Kidney (tissue), 22 donors: ENCODE measurements at places on chromosomes 11 and 22. TPM values are rescaled to one million over a fixed set of nuclear protein-coding genes. Genes with fewer than 3 reads are reported as not detected.

The YWHAH gene
- 82.0 TPM for polyA plus RNA-seq

- DNase-seq: no peak
Observed at GRCh38 chr22:37111156-37111717, 1.7 kb upstream of the TMPRSS6 start.

The ASCL2 gene
- polyA plus RNA-seq: 1.2 TPM

DNA sequence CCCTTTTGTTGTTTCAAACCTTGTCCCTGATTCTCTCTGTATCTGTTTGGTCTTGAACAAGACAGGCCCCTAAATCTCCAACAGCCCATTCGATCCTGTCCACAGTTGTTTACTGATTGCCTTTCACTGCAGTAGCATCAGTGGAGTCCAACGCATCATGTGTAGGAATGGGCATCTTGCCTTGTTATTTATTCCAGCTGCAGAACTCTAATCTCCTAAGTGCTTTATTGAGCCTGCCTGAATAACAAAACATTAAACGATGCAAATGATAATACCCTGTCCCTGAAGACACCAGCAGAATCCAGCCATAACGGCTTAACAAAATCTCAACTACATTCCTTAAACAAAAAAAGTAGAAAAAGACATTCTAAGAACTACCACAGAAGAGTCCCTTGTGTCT, 50.1 kb downstream of the SLC35F2 start:
- DNase-seq: no peak

The ACRV1 gene
- polyA plus RNA-seq: not detected

DNA sequence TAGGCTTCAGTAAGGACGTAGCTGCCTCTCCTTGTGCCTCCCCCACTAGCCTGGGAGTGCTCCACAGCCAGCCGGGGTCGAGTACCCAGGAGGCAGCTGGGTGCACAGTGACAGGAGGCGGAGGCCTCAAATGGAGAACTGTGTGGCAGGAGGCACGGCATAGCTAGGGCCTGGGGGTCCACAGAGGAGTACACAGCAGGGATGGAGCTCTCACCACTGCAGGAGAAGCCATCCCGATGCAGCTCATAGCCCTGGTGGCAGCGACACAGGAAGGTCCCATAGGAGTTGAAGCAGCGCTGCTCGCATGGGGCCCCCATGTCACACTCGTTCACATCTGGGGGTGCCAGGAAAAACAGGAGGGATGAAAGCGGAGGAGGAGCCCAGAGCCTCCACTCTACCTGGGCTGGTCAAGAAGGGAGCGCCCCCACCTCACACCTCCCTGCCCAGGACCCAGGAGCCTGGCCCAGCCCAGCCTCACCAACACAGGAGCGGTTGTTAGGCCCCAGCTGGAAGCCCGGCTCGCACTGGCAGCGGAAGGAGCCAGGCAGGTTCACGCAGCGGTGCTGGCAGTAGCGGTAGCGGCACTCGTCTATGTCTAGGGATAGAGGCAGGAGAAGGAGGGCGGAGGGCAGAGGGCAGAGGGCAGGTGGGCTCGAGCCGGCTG, 2.8 kb downstream of the EFEMP2 start:
- no peak for DNase-seq

The ASRGL1 gene
- 85.6 TPM for polyA plus RNA-seq

- peak; percentile 91 for DNase-seq
Observed at GRCh38 chr22:43388420-43388851, 23.4 kb upstream of the MPPED1 start.

GRCh38 chr22:39408173-39408572, 8.6 kb downstream of the TAB1 start:
- no peak for DNase-seq

The VSIG10L2 gene
- polyA plus RNA-seq: not detected

DNA sequence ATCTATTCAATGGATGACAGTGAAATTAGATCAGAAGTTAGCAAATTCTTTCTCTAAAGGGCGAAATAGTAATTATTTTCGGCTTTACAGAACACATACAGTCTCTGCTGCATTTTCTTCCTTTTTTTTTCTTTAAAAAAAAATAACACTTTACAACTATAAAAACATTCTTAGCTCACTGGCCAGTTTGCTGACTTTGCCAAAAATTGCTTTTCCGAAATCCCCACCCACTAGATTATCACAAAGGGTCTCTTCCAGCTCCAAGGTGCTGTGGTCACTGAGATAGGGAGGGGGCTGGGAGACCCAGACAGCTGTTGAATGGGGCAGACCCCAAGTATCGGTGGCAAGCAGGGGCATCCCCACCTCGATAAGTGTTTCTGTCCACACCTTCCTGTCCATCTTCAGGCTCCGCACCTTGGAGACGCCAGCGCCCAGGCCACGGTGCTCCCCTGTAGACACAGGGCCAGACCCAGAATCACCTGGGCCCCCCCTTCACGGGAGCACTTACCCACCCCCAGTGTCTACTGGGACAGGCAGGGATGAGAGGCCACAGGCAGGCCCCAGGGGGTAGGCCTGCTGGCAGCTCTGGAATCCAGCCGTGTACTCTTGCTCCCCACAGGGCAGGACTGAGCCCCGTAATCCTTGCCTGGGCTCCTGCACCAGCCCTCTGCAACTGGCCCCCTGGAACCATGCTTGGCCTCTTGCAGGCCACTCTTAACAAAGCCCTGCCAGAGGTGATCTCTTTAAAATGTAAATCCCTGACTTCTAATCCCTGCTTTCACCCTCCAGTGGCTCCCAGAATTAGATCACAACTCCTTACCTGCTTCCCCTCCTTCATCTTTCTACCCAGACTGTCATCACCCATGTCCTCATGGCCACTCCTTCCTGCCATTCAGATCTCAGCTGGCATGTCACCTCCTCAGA, 31.5 kb upstream of the PDE2A start:
- DNase-seq: no peak

The CXCR5 gene
- polyA plus RNA-seq: not detected

DNA sequence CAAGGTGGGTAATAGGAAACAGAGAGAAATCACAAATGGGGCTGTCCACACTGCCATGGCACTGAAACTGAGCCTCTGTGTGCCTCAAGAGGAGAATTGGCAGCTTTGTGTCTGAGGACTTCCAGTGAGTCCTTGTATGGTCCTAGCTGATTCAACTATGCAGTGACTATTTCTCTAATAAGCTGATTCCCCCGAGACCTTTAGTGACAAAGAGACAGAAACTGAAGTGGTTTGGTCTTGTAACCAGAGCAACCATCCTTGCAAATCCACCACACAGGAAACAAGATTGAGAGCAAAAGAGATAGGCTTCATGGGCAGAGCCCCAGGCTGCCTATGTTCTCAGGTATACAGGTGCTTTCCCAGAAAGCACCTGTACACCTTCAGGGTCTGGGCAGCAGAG, 1038.5 kb downstream of the NTM start:
- DNase-seq: no peak

GRCh38 chr22:21101877-21102638, 56.3 kb downstream of the LRRC74B start:
- DNase-seq: no peak

GRCh38 chr11:16997624-16998023, 16.6 kb downstream of the PLEKHA7 start:
- no peak for DNase-seq

DNA sequence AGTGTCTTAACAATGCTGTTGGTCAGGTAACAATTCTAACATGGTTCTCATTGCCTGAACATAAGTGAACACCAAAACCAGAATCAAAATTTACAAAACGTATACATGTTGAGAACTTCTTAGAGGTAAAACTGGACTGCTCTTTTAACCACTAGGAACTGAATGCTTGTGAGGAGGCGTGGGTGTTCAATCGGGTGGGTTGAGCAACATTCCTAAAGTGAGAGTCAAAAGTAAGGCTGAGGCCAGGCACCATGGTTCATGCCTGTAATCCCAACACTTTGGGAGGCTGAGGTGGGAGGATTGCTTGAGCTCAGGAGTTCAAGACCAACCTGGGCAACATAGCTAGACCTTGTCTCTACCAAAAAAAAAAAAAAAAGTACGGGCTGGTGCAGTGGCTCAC, 11.5 kb downstream of the PPME1 start:
- DNase-seq: no peak

The C11orf86 gene
- 0.92 TPM for polyA plus RNA-seq

The SLC17A6 gene
- polyA plus RNA-seq: not detected

DNA sequence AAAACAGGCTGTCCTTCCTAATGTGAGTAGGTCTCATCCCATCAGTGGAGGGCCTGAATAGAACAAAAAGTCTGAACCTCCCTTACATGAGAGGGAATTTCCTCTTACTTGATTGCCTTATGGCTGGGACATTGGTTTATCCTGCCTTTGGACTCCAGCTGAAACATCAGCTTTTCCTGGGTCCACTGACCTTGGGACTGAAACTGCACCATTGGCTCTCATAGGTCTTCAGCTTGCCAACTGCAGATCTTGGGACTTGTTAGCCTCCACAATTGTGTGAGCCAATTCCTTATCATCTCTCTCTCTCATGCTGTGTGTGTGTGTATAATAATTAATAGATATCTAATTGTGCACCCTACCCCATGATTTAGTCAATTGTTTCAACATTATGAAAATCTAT, 375.3 kb upstream of the DDI1 start:
- no peak for DNase-seq

The RFPL3 gene
- not detected for polyA plus RNA-seq

DNA sequence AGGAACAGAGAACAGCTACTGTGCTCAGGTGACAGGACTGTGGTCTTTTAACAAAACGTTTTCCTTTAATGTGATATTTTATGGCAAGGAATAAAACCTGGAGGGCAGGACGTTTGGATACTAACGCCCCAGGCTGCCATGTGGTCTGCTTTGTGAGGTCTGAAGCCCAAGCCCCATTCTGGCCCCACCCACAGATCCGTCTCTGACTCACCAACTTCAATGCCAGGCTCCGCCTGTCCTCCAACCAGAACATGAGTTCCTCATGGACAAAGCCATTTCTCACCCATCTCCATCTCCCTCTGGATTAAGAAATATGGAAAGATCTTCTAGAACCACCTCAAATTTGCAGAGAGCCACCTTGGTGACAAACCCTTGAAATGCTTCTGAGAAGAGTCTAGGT, 148.8 kb downstream of the CRYBB2 start:
- DNase-seq: no peak

The APOBEC3G gene
- 4.8 TPM for polyA plus RNA-seq

DNA sequence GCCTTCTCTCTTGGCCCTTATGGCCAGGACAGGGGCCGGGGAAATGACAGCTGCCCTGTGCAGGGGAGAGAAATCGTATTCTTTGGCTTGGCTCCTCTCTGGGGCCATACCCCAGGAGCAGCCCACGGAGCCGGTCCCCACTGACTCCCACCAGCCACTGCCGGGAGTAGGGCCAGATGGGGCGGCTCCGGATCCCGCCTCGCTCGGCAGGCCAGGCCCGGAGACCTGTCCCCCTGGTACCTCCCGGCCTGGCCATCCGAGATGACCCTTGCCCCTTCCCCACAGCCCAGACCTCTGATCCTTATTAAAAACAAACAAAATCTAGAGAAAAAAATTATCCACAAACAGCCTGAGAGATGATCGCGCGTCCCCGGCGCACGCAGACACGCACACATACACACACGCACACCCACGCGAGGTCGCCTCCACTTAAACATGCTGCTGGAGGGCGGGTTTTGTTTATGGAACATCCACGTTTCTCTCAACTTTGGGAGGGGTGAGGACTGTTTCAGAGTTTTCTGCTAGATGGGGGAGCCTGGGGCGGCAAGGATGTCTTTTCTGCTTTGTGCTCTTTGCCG, 59.1 kb downstream of the IGLL1 start:
- DNase-seq: peak; percentile 73

DNA sequence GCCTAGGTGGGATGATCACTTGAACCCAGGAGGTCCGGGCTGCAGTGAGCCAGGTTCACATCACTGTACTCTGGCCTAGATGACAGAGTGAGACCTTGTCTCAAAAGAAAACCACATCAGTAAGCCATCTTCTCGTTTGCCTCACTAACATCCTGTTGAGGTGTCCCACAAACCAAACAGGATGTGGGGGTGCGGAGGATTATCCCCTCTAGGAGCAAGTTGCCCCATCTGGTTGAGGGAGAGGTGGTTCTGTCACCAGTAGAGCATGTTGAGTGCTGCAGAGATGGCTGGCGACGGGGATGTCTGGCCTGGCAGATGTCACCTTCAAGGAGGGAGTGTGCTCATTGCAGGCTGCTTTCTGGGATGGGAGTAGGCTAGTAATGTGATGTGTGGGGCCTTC, 72.4 kb downstream of the ZNRF3 start:
- no peak for DNase-seq

The FBXO3 gene
- 27.5 TPM for polyA plus RNA-seq

GRCh38 chr22:46564084-46564714, 26.8 kb upstream of the CELSR1 start:
- no peak for DNase-seq

The CWF19L2 gene
- 10.3 TPM for polyA plus RNA-seq

The MS4A3 gene
- not detected for polyA plus RNA-seq

The MYRF gene
- polyA plus RNA-seq: 6.0 TPM

DNA sequence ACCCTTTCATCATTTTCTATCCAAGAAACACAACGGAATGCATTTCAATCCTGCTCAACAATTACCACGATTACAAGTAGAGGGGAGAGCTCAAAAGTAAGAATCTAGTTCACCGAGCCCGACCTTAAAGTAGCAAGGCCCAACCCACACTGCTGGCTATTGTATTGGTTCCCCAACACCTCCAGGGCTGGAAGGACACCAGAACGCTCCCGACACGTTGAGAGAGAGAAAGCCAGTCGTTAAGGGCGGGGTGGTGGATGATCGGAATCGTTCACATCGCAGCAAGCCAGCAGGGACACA, 690 bp downstream of the CKAP5 start:
- no peak for DNase-seq

- DNase-seq: peak; percentile 86
Observed at GRCh38 chr11:76209973-76210930, 4.0 kb upstream of the WNT11 start.

The C1QTNF4 gene
- 0.62 TPM for polyA plus RNA-seq

- no peak for DNase-seq
Observed at GRCh38 chr22:27719535-27720227, 81.9 kb downstream of the MN1 start.

The KCNQ1 gene
- polyA plus RNA-seq: 49.4 TPM

The OR4A16 gene
- polyA plus RNA-seq: not detected

DNA sequence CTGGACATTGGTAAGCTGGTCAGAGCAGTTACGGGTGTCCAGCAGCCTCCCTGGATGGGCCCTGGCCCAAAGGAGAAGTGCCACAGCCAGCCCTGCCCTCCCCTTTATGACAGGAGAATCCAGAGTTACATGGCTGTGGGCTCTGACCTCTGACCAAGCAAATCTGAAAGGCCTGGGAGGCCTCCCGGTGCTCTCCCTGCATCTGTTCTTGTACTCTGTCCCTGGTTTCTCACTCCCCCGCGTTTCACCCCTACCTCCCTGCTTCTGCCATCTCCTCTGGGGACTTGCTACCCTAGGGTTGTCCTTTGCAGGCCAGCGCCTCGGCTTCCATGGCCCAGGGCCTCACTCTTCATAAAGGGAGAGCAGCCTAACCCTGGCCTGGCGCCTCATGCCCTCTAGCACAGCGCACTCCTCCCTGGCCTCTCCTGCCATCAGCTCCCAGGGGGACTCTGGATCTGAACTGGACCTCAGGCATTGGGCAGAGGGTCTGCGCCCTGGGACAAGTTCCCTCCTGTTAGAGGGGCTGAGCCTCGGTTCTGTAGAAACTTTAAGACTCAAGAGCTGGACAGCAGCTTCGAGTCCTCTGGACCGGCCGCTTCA, 10.7 kb downstream of the PICK1 start:
- DNase-seq: peak; percentile 66
